ENCODE measurements at places on chromosomes 6 and 20.
A peak's percentile ranks its signal among the peaks of the same experiment; 100 is the strongest.

DNA sequence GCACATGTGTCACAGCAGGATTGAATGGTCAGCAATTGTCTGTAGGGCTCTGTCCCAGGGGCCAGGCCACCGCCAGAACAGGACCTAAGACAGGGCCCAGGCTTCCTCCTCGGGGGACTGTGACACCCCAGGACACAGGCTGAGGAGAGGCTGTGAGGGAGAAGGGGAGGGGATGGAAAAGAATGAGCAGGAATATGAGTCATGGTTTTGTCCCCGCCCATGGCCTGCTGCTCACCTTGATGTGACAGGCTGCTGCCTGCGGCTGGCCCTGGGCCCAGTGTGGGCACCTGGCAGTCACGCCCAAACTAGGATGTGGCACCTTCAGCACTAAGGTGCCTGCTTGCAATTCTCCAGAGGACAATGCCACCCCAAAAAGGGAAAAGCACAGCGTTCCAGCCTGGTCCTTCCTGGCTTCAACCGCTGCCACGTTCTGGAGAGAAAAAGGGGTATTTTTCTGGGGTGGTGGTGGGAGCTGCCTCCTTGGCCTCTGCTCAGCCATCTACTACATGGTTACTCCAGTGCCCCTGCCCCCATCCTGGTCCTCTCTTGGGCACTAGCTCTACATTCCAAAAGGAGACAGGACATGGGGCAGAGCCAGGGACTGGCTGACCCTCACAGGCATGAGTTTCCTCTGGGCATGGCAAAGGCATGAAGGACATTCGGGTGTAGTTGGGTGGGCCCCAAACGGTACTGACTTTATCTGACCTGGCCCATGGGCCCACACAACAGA lies 93.4 kb downstream of the SLC22A23 start:
- H3K27me3 ChIP-seq = no peaks in the 10 kb centered on the region
- no peak overlapping the region for H3K4me3 ChIP-seq
- no peak for DNase-seq
- H3K27ac ChIP-seq = no peak overlapping the region

- H3K36me3 ChIP-seq = no peaks in the 10 kb centered on the region
- H3K4me1 ChIP-seq = peaks cover 15% of the 10 kb centered on the region
- H3K27ac ChIP-seq = peak overlapping the region; percentile 91
- peak overlapping the region; percentile 87 for H3K4me3 ChIP-seq
- DNase-seq = no peak
Measured at GRCh38 chr6:85678026-85678601, 35.4 kb upstream of the SYNCRIP start.

DNA sequence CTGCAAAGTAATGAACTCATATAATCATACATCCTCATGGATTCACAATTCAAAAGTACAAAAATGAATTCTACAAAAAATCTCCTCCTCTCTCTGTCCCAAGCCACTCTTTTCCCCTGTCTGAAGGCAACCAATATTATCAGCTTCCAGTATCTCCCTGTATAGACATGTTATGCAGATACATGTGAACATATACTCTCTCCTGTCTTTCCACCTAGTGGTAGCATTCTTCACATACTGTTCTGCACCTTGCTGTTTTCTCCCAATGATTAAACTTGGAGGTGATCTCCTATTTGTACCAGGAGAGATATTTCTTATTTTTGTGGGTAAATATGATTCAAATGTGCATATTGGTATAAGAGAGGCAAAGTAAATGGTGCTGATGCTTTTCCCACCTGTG lies 416.4 kb downstream of the EPM2A start:
- no peak overlapping the region for H3K4me3 ChIP-seq
- H3K4me1 ChIP-seq = peaks cover 9% of the 10 kb centered on the region
- H3K27me3 ChIP-seq = no peaks in the 10 kb centered on the region
- no peak for DNase-seq
- no peaks in the 10 kb centered on the region for H3K36me3 ChIP-seq
- no peak overlapping the region for H3K27ac ChIP-seq

DNA sequence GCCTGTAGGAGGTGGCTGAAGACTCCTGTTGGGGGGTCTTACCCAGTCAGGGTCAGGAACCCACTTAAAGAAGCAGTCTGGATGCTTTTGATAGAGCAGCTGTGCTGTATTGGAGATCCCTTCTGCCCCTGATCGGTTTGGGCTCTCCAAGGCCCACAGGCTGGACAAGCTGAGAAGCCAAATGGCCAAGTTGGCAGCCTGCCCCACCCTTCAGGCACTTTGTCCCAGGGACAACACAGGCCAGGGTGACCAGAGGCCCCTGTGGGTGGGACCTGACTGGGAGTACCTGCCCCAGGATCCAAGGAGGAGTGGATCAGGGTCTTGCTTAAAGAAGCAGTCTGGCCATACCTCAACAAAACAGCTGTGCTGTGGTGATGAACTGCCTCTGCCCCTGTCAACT lies 48.4 kb downstream of the ZC2HC1B start:
- DNase-seq = no peak
- H3K4me1 ChIP-seq = no peaks in the 10 kb centered on the region
- no peaks in the 10 kb centered on the region for H3K27me3 ChIP-seq
- no peaks in the 10 kb centered on the region for H3K36me3 ChIP-seq
- no peak overlapping the region for H3K27ac ChIP-seq

Measured in tibial artery (tissue), 4 donors.